Ascending aorta (tissue), 2 donors: ENCODE measurements at places on chromosomes 7 and 10.
A peak's percentile ranks its signal among the peaks of the same experiment; 100 is the strongest.

GRCh38 chr10:58180666-58181065, 87.0 kb downstream of the IPMK start:
- H3K4me3 ChIP-seq, result no peak overlapping the region
- H3K27me3 ChIP-seq, result no peaks in the 10 kb centered on the region
- H3K36me3 ChIP-seq, result no peaks in the 10 kb centered on the region
- H3K27ac ChIP-seq, result no peak overlapping the region
- no peaks in the 10 kb centered on the region for H3K4me1 ChIP-seq

GRCh38 chr7:55134786-55135185, 116.0 kb downstream of the EGFR start:
- H3K4me3 ChIP-seq, result no peak overlapping the region
- H3K4me1 ChIP-seq, result peaks cover 46% of the 10 kb centered on the region
- peak overlapping the region; percentile 93 for H3K27ac ChIP-seq
- no peaks in the 10 kb centered on the region for H3K36me3 ChIP-seq
- DNase-seq, result no peak

GRCh38 chr10:14124941-14125340, 205.8 kb downstream of the FRMD4A start:
- no peaks in the 10 kb centered on the region for H3K4me1 ChIP-seq
- DNase-seq, result no peak
- H3K27me3 ChIP-seq, result no peaks in the 10 kb centered on the region
- no peak overlapping the region for H3K27ac ChIP-seq
- no peaks in the 10 kb centered on the region for H3K36me3 ChIP-seq

- H3K4me3 ChIP-seq, result no peak overlapping the region
- DNase-seq, result no peak
- H3K36me3 ChIP-seq, result no peaks in the 10 kb centered on the region
- H3K4me1 ChIP-seq, result no peaks in the 10 kb centered on the region
- no peak overlapping the region for H3K27ac ChIP-seq
- no peaks in the 10 kb centered on the region for H3K27me3 ChIP-seq
These were observed 229.1 kb upstream of the AKR1E2 start for GRCh38 chr10:4596951-4597350.

GRCh38 chr10:8034466-8035005, 20.0 kb upstream of the GATA3 start:
- DNase-seq, result peak; percentile 40
- H3K27ac ChIP-seq, result no peak overlapping the region
- H3K36me3 ChIP-seq, result no peaks in the 10 kb centered on the region
- H3K4me3 ChIP-seq, result peak overlapping the region; percentile 49
- H3K27me3 ChIP-seq, result peaks cover 27% of the 10 kb centered on the region

- no peaks in the 10 kb centered on the region for H3K36me3 ChIP-seq
- H3K27me3 ChIP-seq, result no peaks in the 10 kb centered on the region
- H3K4me1 ChIP-seq, result peaks cover 64% of the 10 kb centered on the region
- no peak for DNase-seq
- H3K27ac ChIP-seq, result peak overlapping the region; percentile 9
These were observed 160.6 kb downstream of the GRK5 start for GRCh38 chr10:119367841-119368549.

- no peak overlapping the region for H3K27ac ChIP-seq
- DNase-seq, result no peak
- no peaks in the 10 kb centered on the region for H3K27me3 ChIP-seq
- H3K4me3 ChIP-seq, result peak overlapping the region; percentile 94
- no peaks in the 10 kb centered on the region for H3K36me3 ChIP-seq
These were observed 2.8 kb downstream of the EEPD1 start for GRCh38 chr7:36155811-36156361.

DNA sequence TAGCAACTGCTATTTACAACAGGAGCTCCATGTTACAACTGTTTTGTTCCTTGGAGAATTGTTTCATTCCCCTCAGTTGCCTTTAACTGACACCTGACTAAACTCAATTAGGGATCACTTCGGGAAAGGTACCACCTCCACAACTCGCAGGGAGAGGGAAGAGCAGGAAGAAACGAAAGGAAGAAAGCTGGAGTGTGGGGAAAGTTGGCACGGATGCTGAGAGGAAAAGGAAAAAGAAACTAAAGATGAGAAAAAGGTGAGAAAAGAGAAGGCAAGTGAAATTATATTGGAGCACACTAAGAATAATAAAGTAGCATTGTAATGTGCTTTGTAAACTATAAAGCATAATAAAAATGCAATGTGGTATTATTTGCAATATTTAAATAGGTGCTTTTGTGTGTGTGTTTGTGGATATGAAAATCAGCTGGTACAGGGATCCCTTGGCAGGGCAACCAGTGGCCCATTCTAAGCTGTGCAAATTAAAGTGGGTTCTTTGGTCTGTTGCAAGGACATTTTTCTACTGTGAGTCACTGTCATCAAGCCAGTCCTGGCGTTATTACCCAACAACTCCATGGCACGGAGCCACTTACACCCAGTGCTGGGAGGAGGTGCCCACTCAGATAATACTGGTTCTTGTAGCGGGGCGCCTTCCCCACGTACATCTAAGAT, 45.9 kb downstream of the HIPK2 start:
- H3K36me3 ChIP-seq, result no peaks in the 10 kb centered on the region
- peak overlapping the region; percentile 24 for H3K4me3 ChIP-seq
- peaks cover 35% of the 10 kb centered on the region for H3K4me1 ChIP-seq
- H3K27ac ChIP-seq, result peak overlapping the region; percentile 96
- no peaks in the 10 kb centered on the region for H3K27me3 ChIP-seq

GRCh38 chr10:94014304-94014703, 20.6 kb downstream of the PLCE1 start:
- no peak for DNase-seq
- H3K36me3 ChIP-seq, result no peaks in the 10 kb centered on the region
- H3K4me3 ChIP-seq, result no peak overlapping the region
- H3K27me3 ChIP-seq, result no peaks in the 10 kb centered on the region

DNA sequence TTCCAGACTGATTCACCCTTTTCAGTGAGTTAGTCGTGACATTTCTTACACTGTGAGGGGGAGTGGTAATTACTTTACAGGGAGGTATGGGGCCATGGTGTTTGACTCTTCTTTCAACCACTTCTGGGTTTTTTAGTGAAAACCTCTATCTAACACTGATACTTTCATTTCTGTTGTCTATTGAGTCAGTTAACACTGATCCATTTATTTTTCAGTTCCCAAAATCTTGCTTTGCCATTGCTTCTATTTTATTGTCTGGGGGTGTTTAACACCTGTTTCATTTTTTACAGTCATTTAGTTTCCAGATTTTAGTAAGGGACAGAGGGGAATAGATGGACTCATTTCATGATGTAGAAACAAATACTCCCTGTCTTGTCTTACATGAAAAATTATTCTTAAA, 61.5 kb downstream of the HELLS start:
- no peaks in the 10 kb centered on the region for H3K4me1 ChIP-seq
- no peak for DNase-seq
- no peaks in the 10 kb centered on the region for H3K36me3 ChIP-seq
- no peak overlapping the region for H3K4me3 ChIP-seq

DNA sequence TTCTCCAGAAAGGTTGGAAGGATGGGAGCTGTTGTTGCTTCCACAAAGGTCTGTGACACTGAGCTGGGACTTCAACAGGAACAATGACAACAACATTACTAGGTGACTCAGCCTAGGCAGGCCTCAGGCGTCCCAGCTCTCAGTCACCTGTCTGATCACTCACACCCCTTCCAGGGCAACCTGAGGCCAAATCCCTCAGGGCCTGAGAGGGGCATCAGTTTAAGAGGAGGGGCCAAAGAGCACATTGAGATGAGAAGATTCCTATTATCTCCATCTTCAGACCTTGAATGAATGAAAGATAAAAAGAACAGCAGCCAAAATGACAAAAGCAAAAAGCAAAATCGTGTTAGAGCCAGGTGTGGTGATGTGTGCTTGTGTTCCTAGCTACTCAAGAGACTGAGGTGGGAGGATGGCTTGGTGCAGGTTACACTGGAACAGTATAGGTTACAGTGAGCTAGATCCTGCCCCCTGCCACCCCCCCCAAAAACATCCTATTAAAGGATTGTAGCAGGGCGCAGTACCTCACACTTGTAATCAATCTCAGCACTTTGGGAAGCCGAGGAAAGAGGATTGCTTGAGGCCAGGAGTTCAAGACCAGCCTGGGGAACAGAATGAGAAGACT, at the start of gene ATG9B:
ATG9B (minus strand) TSS at position 60 of the 622 bp plus-strand sequence. CDS start 71 bp downstream, outside the sequence.
- no peaks in the 10 kb centered on the region for H3K27me3 ChIP-seq
- H3K36me3 ChIP-seq, result no peaks in the 10 kb centered on the region
- no peak within 1 kb of the TSS for H3K4me3 ChIP-seq
- no peak within 1 kb of the TSS for H3K27ac ChIP-seq
- peaks cover 5% of the 10 kb centered on the region for H3K4me1 ChIP-seq

DNA sequence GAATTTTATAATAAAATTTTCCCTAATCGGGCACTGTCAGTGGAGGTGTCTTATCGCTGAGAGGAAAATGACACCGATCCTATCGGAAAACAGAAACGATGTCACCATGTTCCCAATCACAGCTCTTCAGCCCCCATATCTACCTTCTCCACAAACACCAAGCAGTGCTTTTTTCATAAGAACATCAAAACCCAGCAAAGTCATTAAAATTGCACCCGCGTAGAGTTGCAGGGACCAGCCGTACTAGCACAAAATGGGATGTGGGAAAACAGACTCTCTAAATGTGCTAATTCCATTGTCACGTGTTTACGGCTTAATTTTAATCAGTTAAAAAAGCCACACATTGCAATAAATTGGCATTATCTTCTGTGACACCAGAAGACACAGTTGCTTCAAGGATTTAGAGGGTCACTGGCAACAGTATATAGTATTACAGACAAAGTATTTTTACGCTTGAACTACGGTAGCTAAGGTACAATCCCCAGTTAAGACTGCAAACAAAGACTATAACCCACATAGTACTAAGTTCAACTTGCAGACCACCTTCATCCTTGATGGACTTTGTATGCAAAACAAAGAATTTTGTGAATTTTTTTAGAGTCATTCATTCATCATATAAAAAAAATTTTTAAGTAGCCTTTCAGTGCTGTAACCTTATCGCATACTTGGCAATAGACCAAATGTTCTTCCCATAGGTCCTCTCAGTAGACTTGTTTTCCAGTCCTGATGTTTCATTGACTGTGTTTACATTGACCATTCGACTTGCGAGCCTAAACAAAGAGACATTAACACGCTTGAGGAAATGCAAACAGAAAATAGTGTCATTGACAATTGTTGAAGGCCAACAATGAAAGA, 116.0 kb downstream of the VTI1A start:
- H3K4me1 ChIP-seq, result peaks cover 5% of the 10 kb centered on the region
- H3K27ac ChIP-seq, result no peak overlapping the region
- no peaks in the 10 kb centered on the region for H3K36me3 ChIP-seq

GRCh38 chr10:117260084-117260483, 19.2 kb downstream of the SLC18A2 start:
- H3K4me3 ChIP-seq, result no peak overlapping the region
- no peaks in the 10 kb centered on the region for H3K4me1 ChIP-seq
- H3K27me3 ChIP-seq, result no peaks in the 10 kb centered on the region
- no peaks in the 10 kb centered on the region for H3K36me3 ChIP-seq
- no peak overlapping the region for H3K27ac ChIP-seq

DNA sequence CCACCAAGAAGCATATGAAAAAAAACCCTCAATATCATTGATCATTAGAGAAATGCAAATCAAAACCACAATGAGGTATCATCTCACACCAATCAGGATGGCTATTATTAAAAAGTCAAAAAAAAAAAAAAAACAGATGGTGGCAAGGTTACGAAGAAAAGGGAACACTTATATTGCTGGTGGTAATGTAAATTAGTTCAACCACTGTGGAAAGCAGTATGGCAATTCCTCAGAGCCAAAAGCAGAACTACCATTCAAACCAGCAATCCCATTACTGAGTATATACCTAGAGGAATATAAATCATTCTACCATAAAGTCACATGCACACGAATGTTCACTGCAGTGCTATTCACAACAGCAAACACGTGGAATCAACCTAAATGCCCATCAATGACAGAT, 46.0 kb downstream of the CNOT4 start:
- no peak for DNase-seq
- no peaks in the 10 kb centered on the region for H3K27me3 ChIP-seq
- H3K4me3 ChIP-seq, result no peak overlapping the region
- no peaks in the 10 kb centered on the region for H3K4me1 ChIP-seq

DNA sequence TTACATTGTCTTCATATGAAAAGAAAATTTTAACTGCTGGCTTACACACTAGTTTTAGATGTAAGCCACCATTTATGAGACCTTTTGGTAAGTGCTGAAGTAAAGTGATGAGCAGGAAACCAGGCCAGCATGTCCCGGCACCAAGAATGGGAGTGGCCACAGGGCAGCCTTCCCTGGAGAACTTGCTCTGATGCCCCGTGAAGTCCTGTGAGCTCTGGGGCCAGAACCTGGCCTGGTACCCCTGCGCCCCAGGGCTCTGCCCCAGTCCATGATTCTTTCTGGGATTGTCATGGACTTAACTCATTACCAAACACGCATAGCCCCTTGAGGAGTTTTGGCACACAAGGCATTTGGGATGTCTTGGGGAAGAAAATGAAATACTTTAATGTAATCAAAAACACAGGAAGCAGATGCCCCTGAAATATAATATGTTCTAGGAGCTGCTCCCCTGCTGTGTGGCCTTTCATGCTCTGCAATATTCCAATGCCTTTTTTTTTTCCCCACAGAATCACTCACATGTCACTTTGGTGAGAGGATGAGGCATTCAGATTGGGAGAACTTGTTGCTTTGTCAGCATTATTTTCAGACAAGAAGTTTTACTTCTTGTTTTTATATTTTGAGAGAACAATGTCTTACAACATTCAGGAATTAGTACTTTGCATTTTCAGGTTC, 53.1 kb upstream of the CXCL12 start:
- H3K4me1 ChIP-seq, result no peaks in the 10 kb centered on the region
- H3K27ac ChIP-seq, result no peak overlapping the region
- no peaks in the 10 kb centered on the region for H3K36me3 ChIP-seq
- no peaks in the 10 kb centered on the region for H3K27me3 ChIP-seq

DNA sequence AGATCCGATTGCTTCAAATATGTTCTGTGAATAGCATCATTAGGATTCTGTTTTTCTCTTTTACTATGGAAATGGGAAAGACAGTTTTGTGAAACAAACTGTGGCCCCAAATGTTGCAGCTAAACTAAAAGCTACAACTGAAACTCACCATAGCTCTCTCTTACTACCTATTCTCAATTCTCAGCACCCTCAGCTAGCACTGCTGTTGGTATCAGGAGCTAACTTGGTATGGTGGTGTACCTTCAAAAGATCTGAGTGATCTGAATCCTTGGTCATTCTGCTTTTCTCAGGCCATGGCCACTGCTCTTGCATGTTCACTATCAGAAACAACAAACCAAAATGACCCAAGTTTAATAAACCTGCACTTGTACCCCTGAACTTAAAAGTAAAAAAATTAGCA, 1208.0 kb downstream of the SORCS1 start:
- no peak overlapping the region for H3K27ac ChIP-seq
- no peak overlapping the region for H3K4me3 ChIP-seq
- no peaks in the 10 kb centered on the region for H3K36me3 ChIP-seq

- peaks cover 15% of the 10 kb centered on the region for H3K4me1 ChIP-seq
- H3K27ac ChIP-seq, result peak overlapping the region; percentile 78
- H3K27me3 ChIP-seq, result no peaks in the 10 kb centered on the region
- H3K36me3 ChIP-seq, result no peaks in the 10 kb centered on the region
- DNase-seq, result peak; percentile 7
- no peak overlapping the region for H3K4me3 ChIP-seq
These were observed 31.6 kb downstream of the TRIM8 start for GRCh38 chr10:102675666-102676533.
